ENCODE measurements at places on chromosomes 12 and 14. TPM values are rescaled to one million over a fixed set of nuclear protein-coding genes. Genes with fewer than 3 reads are reported as not detected.

DNA sequence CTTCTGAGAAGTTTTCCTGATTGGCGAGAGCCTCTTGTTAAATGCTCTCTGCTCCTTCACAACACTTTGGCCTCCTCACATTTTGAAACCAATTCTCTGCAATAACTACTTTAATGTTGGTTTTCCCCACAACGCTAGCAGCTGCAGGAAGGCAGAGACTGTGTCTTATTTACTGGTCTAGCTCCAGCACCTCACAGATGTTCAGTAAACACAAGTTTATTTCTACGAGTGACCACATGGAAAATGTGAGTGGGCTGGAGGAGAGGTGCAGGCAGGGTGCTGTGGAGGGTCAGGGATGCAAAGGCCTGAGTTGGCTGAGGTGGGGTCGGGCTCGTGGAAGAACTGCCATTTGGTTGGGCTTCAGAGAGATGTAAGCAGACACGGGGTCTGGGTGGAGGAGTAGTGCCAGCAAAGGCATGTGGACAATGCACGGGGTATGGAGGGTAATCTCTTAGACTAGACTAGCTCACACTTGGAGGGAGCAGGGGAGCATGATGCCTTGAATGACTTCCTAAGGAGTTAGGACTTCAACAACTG is 117.4 kb upstream of the RTL1 start:
- H3K27ac ChIP-seq, result no peak overlapping the region
- H3K4me1 ChIP-seq, result no peaks in the 10 kb centered on the region
- DNase-seq, result no peak

GRCh38 chr12:91889910-91890309 is 255.7 kb downstream of the BTG1 start:
- DNase-seq, result no peak
- no peaks in the 10 kb centered on the region for H3K4me1 ChIP-seq

DNA sequence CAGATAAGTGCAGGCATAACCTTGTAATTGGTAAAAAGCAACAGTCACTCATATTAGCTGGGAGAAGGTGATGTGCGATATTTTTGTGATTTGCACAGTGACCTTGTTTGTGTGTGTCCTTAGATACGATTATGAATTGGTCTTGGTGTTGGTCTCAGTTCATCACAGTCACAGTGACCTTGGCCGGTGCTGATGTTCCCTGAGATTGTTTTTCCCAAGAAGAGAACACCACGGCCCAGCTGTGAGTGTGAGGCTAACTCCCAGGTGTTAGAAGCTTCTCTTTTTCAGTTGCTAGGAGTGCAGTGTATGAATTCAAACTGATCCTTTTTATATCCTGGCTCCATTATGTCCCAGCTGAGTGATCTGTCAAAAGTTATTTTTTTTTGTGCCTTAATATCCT is 46.2 kb downstream of the TRHDE start:
- no peaks in the 10 kb centered on the region for H3K4me1 ChIP-seq
- H3K36me3 ChIP-seq, result no peaks in the 10 kb centered on the region
- H3K27me3 ChIP-seq, result no peaks in the 10 kb centered on the region
- no peak overlapping the region for H3K4me3 ChIP-seq

DNA sequence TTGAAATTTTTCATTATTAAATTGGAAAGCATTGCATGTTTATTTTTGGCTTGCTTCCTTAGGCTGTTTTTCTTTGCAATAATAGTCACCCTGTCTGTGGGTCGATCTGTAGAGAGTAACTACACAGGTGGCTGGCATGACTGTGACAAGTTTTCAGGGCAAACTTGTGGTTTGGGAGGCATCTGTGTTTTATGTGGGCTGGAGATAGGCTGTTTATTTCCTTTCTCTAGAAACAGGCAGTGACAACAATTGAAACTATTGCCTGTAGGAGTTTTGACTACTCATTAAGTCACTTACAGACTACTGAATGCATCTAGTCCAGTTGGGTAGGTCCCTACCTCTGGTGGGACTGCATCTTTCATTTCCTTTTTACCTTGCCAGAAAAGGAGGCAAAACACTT is 155.6 kb downstream of the DYRK2 start:
- no peaks in the 10 kb centered on the region for H3K27me3 ChIP-seq
- DNase-seq, result peak; percentile 63
- no peaks in the 10 kb centered on the region for H3K4me1 ChIP-seq
- no peak overlapping the region for H3K27ac ChIP-seq

VRTN gene
- not detected for total RNA-seq
